ENCODE measurements at places on chromosomes 1 and 21.

- DNase-seq: no peak
Observed at GRCh38 chr1:41631971-41632370, 147.5 kb upstream of the EDN2 start.

- DNase-seq: no peak
Observed at GRCh38 chr1:231982871-231983587, 356.4 kb downstream of the DISC1 start.

DNA sequence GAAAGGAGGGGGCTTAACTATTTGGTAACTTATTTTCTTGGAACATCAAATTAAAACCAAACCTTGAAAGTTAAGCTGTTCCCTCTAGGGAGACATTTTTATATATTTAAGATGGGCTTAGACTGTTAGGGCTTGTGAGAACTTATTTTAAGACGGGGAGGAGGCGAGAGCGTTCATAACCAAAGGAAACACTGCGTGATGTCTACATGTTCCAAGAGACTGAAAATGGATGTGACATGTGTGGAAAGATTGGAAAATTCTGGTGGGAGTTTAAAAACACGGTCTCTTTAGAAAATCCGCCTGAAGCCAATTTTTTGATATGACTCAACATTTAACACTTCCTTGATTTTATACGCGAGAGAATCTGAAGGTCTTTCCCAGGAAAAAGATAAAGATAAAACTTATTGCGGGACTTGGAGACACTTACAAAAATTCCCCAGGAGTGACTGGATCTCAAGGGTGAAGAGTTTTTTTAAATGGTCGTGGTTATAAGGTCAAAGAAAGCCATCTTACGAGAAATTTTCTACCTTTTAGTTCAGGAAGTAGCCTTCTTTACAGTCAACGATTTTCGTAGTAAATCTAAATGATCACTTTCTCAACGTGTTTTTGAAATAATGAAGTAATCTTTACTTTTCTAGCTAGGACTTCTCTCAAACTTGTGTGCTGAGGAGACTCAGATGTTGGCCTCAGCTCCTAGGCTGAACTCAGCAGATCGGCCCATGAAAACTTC lies 828 bp downstream of the PNRC2 start:
- no peak for DNase-seq

GRCh38 chr1:233981042-233981675 lies 76.7 kb downstream of the SLC35F3 start:
- DNase-seq: no peak

DNA sequence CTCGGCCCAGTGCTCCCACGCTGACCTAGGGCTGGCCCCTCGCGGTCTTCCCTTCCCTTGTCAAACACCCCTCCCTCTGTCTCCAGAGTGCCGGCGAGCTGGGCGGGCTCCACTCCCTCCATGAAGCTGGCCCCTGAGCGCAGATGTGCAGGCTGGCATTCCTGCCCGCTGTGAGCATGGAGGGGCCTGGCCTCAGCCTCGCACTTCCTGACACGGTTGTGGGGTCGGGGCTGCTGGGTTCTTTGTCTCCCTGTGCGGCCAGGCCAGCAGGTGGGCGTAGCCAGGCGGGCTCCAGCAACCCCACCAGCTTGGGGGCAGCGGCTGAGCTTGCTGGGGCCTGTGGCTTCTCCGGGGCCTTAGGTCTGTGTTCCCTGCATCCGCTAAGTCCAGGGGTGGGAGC lies 14.2 kb upstream of the PEX10 start:
- DNase-seq: no peak

- no peak for DNase-seq
Observed at GRCh38 chr1:17538428-17539117, 925 bp upstream of the ARHGEF10L start.

GRCh38 chr1:152795686-152796085 lies 835 bp upstream of the LCE1D start:
- DNase-seq: no peak

DNA sequence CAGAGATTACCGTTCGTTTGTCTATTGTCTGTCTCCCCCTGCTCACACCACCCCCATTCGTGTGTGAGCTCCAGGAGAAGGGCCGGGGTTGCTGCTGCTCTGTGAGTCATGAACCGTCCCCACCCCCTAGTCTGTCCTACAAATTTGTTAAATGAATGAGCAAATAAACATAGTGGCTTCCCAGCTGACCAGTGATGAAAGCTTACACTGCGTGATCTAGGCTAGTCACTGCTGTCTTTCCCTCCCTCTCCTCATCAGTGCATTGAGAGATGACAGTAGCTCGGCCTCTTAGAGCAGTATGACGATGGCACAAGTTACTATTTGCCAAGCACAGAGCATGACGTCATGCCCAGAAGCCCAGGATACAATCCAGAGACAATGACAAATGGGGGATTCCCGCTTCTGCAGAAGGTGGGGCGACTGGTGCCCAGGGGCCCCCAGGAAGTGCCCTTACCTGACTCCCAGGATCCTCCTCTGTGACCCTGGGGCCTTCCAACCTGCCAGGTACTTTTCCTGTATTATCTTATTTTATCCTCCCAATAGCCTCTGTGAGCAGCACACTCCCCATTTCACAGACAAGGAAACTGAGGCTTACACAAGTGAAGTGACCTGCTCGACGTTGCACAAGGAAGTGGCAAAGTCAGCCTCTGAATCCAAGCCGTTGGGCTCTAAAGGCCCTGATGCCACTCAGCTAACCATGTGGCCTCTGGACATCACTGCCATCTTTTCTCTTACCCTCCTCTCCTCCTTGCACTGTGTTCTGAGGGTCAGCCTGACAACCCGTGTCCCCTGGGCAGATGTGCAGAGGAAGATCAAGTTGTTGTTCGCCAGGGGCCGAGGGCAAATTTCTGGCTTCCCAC lies 8.6 kb upstream of the EPHA2 start:
- DNase-seq: no peak

GRCh38 chr1:204181116-204181515 lies 15.0 kb upstream of the REN start:
- DNase-seq: no peak

DNA sequence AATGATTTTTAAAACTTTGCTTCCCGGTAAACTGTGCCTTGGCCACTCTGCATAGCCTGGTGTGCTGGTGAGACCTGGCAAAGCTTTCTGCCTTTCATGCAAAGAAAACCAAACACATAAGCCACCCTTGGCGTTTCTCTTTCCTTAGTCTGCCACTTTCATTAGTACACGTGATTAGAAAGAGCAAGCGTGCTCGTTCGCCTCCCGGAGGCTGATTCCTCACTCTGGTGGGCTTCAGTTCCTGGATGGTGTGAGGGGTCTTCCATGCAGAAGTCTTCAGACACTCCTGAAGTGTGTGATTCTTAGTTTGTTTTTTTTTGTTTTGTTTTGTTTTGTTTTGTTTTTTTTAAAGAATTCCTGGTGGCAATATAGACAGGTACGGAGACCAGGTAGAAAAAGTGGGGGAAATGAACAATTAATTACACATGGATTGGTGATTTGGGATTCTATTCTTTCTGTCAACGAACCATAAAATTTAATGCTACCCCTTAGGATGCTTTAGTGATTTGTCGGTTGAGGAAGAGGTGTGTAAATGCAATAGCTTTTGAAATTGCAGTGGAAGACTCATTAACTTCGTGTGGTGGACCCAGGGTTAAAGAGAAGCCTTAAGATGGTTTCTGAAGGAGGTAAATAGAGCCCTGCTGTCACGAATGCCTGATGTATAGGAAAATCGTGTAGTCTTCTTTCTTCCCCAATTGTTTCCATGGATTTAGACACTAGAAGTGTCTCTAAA lies 2.1 kb downstream of the GALNT2 start:
- DNase-seq: no peak

DNA sequence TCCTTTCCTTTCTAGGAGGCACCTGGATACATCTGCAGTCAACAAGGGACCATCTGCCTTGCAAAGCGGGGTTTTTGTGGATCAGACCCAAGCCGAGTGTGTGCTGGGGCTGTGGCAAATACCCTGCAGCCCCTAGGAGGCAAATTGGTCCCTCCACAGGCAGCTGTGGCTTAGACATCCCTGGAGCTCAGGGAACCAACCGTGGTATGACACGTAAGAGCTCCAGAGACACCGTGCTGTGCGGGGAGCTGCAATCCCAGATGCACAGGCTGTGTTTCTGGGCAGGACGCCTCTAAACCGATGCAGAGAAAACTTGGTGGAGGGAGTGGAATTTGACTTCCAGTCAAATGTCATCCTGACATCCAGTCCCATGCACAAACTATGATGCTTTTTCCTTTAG lies 141.5 kb downstream of the KAZN start:
- DNase-seq: no peak

GRCh38 chr1:165610866-165611265 lies 20.2 kb upstream of the MGST3 start:
- DNase-seq: no peak

GRCh38 chr1:184407816-184408510 lies 21.1 kb downstream of the C1orf21 start:
- DNase-seq: no peak

- no peak for DNase-seq
Observed at GRCh38 chr1:185157599-185158412, 839 bp downstream of the SWT1 start.

- no peak for DNase-seq
Observed at GRCh38 chr1:156498432-156499193, 2.0 kb downstream of the MEF2D start.

- DNase-seq: no peak
Observed at GRCh38 chr1:55216096-55216495, 932 bp upstream of the USP24 start.

DNA sequence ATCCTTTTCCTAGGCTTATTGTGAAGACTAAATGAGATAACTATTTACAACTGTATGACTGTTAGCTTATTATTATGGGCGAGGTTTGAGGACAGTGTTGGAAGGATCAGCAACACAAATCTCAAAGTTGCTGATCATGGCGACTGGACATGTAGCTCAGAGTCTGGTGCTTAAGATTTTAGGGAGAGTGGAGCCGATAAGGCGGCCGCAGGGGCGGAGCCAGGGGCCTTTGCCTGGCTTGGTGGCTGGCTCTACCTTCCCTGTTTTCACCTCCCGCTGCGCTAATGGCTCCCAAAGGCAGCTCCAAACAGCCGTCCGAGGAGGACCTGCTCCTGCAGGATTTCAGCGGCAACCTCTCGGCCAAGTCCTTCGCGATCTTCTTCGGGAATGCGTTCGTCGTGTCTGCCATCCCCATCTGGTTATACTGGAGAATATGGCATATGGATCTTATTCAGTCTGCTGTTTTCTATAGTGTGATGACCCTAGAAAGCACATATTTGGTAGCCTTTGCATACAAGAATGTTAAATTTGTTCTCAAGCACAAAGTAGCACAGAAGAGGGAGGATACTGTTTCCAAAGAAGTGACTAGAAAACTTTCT lies 45.5 kb downstream of the GIPC2 start:
- DNase-seq: no peak

DNA sequence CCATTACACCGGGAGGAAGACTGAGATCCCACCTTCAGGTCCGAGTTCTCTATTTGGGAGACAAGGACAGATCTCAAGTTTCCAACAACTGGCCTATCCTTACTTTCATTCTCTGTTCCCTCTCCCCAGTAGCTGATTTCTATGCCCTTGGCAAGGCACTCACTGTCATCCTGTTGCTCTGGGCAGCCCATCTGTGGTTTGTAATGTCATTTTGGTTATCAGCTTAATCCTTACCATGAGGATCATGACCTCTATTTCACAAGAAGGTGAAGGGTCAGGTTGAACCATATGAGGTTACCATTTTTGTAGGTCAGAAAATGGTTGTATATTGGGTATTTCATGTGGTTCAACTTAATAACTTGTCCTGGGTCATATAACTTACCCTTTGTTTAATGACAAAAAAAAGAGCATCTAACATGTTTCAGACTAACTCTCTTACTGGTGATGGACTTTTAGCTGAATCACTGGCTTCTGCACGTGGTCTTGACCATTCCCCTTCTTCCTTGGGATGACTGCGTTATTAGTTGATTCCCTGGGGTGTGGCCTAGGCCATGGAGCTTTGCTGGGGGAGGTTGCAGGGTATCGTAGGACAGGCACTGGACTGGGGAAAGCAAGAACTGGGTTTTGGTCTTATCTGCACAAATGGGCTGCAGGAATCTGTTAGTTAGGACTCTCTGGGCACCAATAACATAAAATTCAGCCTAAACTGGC lies 120.2 kb downstream of the ACTL8 start:
- DNase-seq: no peak

- DNase-seq: no peak
Observed at GRCh38 chr1:186404454-186405051, 28.9 kb downstream of the ODR4 start.

- DNase-seq: no peak
Observed at GRCh38 chr1:226734611-226735153, 4.4 kb downstream of the ITPKB start.

- peak; percentile 64 for DNase-seq
Observed at GRCh38 chr1:100400404-100400803, 48.1 kb downstream of the CDC14A start.

DNA sequence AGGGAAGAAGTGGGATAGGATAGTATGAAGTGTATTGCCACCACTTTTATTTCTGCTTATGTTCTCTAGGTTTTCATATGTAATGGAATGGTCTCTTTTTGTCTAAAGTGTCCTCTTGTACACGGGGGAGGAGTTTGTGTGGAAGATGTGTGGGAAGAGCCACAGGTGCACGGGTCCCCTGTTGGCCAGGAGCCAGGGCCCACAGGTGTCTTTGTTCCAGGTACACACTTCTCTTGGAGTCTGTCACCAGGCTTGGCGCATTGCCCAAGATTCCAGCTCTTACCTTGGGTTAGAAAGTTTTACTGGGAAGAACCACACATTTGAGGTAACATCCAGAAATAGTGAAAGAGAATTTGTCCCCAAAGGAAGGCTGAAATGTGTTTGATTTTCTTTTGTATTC lies 10.5 kb downstream of the TENT5C start:
- no peak for DNase-seq

GRCh38 chr1:154874465-154874864 lies 4.4 kb upstream of the KCNN3 start:
- DNase-seq: no peak

DNA sequence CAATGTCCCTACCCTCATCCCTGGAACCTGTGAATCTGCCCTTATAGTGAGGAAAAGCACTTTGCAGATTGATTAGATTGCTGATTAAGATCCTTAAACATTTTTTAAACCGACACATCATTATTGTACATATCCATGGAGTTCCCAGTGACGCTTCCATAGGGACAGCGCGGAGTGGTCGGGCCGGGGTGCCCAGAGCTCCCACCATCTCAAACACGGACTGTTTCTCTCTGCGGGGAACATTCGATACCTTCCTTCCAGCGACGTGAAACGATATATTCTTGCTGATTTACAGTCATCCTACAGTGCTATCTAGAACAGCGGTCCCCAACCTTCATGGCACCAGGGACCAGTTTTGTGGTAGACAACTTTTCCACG lies 4.0 kb downstream of the KRTAP10-12 start:
- DNase-seq: no peak

GRCh38 chr1:112504001-112504660 lies 4.6 kb upstream of the WNT2B start:
- DNase-seq: no peak

DNA sequence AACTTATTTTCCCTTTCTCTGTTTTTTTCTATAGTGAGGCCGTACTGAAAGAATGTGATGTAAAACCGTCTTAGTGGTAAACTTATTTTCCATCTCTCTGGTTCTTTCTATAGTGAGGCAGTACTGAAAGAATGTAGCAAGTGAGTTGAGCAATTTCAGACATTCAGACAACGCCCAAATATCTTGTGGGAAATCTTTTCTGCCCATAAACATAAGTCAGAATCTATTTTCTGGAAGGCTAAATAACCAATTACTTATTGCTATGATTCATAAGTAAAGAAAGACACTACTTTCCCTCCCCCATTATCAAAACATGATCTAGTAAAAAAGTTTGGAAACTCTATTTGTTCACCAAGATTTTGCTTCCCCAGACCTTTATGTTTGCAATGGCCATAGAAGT lies 18.8 kb upstream of the SCCPDH start:
- DNase-seq: no peak

Measured in T follicular helper cell (primary cell).